ENCODE measurements at places on chromosomes 7 and 10.

DNA sequence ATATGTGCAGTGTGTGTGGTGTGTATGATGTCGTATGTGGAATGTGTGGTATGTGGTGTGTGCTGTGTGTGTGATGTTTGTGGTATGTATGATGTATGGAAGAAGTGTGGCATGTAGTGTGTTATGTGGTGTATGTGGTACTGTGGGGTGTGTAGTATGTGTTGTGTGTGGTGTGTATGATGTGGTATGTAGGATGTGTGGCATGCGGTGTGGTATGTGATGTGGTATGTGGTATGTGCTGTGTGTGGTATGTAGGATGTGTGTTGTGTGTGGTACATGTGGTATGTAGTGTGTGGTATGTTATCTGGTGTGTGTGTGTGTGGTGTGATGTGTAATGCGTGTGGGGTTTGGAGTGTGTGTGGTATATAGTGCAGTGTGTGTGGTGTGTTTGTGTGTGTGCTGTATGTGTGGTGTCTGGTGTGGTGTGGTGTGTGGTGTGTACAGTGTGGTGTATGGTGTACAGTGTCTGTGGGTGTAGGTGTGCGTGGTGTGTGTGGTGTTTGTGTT, 129.6 kb downstream of the ATP6V0E2 start:
- no peak for DNase-seq

DNA sequence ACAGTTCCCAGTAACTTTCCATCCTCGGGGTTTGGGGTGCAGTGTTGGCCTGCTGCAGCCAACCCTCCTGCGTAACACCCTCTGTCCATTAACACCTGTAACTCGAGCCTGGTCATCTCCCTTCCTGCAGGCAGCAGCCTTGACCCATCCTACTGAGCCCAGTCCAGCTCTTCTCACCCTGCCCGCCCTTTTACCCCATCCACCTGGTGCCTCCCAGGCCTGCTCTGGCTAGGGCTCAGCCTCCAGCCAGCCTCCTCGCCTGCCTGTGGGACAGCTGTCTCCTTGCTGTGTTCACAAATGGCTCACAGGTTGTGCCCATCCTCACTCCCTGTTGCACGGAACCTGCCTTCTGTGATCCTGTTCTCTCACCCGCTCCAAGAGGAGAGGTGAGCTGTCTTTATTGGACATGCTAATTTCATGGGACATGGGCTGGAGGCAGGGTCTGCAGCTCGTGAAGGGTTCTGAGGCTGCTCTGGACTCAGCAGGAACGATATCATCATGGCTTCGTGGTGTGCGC, 277.2 kb upstream of the TCERG1L start:
- no peak for DNase-seq

GRCh38 chr7:108054537-108054936, 51.6 kb upstream of the LAMB1 start:
- no peak for DNase-seq

GRCh38 chr7:117193564-117193963, 129.3 kb downstream of the WNT2 start:
- DNase-seq = no peak

GRCh38 chr7:90540406-90540805, 55.7 kb upstream of the CDK14 start:
- DNase-seq = no peak

- peak; percentile 42 for DNase-seq
These were observed 51.2 kb downstream of the PDK4 start for GRCh38 chr7:95545007-95545615.

DNA sequence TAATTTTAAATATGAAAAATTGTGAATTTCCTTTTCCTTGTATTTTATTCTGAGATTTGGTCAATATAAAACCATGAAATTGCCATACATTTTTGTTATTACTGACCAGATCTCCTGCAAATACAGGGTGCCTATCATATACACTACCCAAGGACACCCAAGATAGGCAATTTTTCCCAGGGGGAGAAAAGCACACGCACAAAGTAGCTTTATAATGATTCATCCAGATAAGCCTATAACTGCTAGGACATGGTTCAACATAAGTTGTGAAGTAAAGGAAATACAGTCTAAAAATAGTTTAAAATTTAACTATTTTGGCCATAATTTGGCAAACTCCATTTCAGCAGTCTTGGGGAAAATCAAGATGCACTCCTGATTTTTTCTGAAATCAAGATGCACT, 4.8 kb downstream of the RUFY2 start:
- DNase-seq = no peak

DNA sequence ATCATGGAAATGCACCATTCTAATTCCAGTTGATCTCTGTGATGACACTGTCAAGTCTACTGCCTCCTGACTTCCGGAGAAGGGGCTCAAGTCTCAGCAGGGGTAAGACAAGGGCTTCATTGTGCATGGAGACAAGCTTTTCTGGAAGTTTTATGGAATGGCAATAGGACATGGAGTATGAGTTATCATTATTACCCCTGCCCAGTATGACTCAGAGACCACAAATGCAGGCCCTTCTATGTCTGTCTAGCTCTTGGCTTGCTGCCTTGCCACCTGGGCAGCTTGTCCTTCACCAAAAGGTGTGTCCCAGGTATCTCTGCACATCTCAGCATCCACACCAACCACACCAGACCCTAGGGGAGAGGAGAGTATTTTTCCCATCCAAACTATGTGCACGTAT, 34.9 kb upstream of the KIAA1217 start:
- no peak for DNase-seq

Data from ovary (tissue), 10 donors.